GM18507 (cell line): ENCODE measurements at places on chromosomes 6 and 20.

GRCh38 chr6:20706238-20706938, 172.1 kb downstream of the CDKAL1 start:
- DNase-seq = no peak

- DNase-seq = no peak
Measured at GRCh38 chr6:163417595-163417994, 3.1 kb downstream of the QKI start.

DNA sequence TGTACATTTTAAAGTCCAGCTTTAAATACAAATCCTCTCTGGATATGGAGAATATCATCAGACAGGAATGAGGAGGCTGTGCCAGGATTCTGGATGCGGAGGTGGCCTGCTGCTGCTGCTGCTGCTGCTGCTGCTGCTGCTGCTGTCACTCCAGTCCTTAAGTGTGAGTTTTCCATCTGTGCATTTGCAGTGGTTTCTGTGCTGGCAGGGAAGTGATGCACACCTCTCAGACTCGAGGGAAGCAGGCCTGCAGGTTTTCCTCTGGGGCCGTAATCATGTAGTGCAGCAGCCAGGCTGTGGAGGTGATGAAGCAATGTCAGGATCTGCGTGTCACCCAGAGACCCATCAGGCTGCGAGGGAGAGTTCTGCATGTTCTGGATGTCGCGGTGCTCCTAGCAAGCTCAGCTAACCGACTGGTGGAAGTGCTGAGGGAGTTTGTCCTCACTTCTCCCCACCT, 32.0 kb downstream of the CFAP61 start:
- no peak for DNase-seq

DNA sequence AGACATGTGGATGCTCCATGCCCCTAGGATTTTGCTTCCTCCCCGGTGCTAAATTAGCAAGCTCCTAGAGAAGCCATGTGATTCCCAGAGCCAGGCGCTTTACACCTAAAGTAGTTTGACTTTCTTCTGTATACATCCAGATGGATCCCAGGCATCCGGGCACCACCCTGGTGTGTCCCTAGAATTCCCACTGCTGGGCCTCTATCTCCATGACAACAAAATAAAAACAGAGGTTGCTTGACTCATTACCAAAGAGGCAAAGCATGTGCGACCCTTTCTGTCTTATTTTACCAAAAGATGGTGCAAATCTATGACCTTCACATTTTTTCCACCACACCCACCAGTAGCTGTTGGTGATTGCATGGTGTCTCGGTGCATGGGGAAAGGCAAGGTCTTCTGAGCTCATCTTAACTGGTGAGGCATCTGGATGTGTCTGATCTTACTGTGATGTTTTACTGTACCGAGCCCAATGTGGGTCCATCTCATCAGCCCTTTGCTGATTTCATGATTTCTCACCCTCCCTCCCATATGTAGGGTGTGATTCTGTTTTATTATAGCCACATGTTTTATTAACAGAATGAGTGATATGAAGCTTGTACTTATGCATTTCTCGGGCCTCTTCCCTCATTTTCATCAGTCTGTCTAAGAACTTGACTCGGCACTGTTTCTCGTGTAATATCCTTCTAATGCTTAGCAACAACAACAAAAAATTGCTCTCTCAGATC, 27.4 kb upstream of the VAPB start:
- DNase-seq = no peak

- DNase-seq = no peak
Measured at GRCh38 chr6:143674483-143675381, 3.0 kb upstream of the PHACTR2 start.

DNA sequence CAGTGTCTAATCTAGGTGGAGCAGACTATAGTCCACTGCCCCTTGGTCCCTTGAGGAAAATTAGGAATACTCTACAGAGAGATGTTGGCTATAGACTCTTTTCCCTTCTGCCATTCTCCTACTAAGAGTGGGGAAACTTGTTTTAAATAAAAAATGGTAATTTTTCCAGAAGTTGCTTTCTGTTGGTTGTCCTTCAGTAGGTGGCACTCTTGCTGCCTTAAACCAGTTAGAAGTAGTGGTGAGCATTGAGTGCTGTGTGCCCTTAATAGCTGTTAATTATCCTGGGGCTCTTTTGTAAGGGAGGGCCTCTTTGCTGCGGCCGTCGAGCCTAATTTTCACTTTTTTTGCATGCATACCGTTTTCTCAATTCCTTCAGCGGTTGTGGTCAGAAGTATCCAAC, 2.8 kb downstream of the CMTR1 start:
- no peak for DNase-seq

GRCh38 chr20:34397096-34397495, 34.0 kb downstream of the ITCH start:
- no peak for DNase-seq

DNA sequence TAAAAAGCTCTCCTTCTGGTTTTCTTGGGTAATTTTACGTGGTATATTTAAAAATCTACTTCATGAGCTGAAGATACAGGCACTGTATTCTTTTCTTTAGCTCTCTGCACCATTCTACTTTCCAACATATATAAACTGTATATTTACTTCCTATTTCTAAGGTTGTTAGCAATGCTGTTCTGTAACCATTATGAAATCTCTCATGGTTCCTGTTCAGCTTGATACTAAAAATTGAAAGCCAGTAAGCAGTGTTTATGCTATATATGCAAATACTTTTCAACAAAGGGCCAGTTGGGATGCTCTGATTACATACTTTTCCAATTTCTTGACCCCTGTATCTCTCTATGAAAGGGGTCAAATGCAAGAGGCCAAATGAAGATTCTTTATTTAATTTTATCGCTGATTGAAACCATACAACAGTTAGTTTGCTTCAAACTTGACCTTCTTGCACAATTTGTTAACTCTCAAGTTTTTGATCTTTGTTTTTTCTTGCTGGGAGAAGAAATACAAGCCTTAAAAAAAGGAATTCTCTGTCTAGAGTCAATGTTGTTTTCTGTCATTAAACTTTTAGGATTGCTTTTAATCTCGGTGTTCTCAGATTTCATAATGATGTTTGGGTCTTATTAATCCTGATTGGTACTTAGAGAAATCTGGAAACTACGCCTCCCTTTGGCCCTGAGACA, 223.2 kb downstream of the PRL start:
- no peak for DNase-seq

GRCh38 chr20:31948008-31948407, 3.8 kb downstream of the PDRG1 start:
- DNase-seq = no peak

DNA sequence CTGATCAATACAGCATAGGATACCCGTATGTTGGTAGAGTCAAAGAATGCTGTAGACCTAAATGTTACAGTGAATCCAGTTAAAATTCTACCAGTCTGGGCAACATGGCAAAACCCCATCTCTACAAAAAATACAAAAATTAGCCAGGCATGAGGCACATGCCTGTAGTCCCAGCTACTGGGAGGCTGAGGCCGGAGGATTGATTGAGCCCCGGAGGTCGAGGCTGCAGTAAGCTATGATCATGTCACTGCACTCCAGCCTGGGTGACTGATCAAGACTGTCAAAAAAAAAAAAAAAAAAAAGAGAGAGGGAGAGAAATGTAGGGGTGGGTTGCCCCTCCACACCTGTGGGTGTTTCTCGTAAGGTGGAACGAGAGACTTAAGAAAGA, 167.5 kb downstream of the SLC16A10 start:
- DNase-seq = no peak

DNA sequence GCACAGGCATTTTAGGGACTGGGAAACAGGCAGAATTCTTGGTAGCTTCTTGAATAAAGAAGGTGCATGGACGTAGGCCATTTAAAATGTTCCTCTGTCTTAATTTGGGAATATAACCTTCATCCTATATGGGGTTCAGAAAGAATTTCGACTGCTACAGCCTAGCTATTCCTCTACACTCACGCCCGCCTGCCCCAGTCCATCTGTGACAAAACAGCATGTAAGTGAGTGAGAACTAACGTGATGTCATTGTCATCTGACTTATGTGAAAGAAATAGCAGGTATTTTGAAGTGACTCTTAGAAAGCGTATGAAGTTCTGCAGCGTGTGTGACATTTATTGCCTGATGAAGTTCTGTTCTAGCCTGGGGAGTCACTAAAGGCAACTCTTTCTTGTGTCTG, 52.2 kb upstream of the SLC22A1 start:
- no peak for DNase-seq

DNA sequence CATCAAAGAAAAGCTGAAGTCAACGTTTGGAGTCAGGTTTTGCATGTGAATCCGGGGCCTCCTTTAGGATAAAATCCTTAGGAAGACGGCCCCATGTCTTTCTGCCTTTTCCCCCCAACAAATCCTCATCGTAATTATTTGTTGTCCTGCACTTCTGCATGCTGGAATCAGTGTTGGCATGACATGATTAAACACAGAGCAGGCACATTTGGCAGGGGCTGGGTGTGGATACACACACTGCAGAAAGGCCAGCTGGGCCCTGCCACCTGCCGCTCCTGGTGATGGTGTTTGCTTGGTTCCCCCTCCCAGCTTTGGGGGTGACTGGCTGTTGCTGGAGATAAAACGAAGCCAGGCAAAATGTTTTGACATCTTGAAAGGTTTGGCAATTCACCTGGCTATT, 46.3 kb upstream of the FOXA2 start:
- DNase-seq = no peak

- DNase-seq = no peak
Measured at GRCh38 chr20:1331801-1332453, 3.0 kb upstream of the SDCBP2 start.
